NCI-H1694 treated with DMSO at 0.1 percent for 48 hours (cell line): ENCODE measurements at places on chromosomes 1 and 21.

- no peak for DNase-seq
Measured at GRCh38 chr1:15966081-15966955, 9.6 kb downstream of the ZBTB17 start.

- peak; percentile 71 for DNase-seq
Measured at GRCh38 chr1:58783090-58783992, 506 bp downstream of the JUN start.

DNA sequence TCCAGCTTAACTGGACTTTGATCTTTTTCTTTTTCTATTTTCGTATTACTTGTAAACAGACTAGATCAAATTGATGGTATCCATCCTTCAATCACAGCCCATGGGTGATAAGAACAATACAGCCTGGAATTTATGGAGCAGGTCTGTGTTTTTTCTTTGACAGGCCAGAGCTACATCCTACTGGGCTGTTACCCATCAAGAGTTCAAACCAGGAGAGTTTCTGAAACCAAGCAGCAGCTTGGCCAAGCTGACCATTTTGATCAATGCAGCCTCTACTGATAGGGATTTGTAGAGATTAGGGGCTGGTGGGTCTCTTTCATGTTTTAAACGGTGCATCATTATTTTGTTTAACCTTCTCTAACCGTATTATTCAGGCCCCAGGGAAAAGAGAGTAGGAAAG lies 24.3 kb upstream of the CCDC190 start:
- DNase-seq, result no peak

GRCh38 chr1:6485168-6486101 lies 6.0 kb downstream of the PLEKHG5 start:
- DNase-seq, result no peak

GRCh38 chr1:52159033-52159789 lies 17.3 kb downstream of the ZFYVE9 start:
- DNase-seq, result no peak

DNA sequence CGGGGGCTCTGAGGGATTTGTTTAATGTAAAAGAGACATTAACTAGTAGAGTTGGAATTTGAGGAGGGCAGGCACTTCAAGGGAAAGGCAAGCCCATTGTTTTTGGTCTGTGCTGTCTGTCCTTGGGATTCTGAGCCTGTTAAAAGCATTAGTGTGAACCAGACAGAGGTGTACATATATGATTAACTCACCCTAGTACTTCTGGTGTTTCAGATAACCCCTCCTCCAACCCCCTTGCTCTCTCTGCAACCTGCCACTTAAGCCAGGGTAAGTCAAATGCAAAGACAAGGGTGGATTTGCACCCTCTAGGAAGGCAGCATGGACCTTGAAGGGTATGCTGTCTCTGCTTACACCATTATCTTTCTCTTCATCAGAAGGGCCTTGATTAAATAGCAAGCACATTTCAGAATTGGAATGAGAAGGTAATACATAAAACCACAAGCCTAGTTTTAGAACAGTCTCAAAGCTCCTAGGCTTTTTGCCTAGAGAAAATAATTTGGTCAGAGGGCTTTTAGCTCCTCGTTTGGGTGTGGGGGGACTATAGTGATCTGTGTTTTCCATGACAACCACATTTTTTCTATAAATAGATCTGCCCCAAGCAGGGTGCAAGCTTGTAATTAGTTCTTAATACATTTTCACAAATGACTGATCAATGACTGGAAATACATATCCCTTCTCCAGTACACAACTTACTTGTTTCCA lies 120.7 kb upstream of the SGIP1 start:
- no peak for DNase-seq

DNA sequence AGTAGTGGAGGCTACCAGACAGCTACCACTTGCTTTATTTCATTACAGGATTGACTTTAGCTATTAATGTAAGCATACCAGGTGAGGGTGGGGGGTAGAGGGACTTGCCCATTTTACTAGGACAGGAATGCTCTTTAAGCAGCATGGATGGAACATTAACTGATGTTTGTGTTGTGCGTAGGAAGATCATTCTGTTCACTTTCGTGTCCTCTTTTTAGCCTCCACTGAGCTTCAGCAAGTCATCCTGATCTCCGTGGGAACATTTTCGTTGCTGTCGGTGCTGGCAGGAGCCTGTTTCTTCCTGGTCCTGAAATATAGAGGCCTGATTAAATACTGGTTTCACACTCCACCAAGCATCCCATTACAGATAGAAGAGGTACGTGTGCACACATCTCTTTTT lies 29.3 kb downstream of the IFNGR2 start:
- DNase-seq, result no peak

DNA sequence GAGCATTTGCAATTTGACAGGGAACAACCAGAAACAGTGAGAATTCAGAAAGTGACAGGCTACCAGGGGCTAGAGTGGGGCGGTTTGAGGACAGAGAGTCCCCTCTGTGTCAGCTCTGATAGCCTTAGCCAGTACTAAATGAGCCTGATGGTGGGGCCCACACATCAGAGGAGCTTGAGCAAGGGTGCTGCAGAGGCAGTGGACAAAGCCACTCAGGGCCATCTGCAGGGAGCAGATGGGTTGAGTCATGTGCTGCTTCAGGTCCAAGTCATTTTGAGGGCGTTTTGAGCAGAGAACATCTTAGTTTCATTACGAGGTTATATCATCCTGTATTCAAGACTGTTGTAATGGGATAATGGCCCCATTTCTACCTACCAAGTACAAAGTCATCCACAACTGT lies 7.7 kb downstream of the LRRC52 start:
- no peak for DNase-seq

GRCh38 chr1:66711420-66711819 lies 40.8 kb upstream of the DYNLT5 start:
- no peak for DNase-seq

DNA sequence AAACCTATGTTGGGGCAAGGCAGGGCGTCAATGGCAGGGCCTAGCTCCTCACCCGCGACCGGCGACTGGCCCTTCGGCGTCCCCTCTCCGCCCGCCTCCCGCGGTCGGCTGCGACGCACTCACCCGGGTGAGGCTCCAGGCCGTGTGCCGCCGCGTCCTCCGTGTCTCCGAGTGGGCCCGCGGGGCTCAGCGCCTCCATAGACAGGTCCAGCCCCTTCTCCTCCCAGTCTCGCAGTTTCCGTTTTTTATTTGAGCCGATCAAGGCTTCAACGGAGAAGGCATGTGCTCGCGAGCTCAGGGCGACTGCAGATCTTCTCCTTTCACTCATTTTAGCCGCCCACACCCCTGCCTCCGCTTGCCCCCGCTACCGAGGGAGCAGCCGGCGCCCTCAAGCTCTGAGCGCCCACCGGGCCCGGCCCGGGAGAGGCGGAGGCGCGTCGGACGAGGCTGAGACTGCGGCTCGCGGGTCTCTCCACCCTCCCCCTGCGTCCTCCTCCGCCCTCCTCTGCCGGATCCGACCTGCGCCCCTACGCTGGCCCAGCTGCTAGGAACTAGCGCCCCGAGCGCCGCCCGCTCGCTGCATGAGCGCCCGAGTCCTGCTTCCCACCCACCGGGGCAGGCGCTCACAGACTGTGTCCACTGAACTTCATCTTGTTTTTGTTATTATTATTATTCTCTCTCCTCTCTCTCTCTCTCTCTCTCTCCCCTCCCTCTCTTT lies 516 bp downstream of the TBX15 start:
- DNase-seq, result no peak

DNA sequence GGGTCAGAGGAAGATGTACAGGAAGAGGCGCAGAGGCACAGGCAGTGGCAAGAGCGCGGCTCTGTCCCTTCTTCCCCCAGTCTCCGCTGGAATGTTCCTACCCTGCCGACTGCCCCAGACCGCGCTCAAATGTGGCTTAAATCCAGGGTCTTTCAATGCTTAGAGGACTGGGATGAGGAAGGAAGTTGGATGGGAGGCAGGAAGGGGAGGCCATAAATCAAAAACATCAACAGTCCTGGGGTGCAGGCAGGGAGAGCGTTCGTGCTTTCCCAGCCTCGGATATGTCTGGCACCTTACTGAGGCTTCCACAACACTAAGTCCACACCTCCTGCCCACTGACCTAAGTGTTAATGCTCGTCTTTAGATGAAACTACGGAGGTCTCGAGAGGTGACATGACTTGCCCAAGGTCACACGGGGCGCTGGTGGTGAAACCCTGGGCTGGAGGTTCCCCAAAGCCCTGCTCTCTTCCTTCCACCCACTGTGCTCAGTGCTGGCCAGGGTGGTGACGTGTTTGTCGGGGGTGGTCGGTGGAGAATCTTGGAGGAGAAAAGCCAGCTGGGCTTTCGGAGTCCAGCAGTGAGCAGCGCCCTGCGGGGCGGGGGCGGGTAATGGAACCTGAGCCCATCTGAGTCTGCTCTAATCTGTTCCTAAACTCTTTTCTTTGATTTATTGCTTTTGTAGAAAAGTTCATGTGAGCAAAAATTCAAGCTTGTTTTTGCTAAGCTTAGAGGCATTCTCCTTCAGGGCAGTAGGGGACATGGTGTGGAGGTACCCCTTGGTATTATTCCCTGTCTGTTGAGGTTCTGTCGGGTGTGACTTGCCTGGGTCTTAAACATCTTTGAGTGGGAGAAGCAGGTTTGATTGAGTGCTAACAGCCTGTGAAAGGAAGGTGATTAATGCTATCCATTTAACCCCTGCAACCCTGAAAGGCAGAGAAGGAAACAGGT lies 708 bp downstream of the CDA start:
- no peak for DNase-seq

DNA sequence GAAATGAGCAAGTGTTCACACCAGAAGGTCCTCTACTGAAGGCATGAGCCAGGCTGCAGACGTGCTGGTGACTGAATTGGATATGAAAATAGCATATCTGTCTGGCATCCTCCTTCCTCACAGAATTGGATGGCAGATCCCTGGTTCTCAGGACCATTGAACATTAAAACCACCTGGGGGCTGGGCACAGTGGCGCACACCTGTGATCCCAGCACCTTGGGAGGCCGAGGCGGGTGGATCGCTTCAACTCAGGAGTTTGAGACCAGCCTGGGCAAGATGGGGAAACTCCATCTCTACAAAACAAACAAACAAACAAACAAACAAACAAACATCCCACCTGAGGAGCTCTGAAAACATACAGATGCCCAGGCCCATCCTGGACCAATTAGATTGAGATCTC lies 23.4 kb downstream of the TEX35 start:
- no peak for DNase-seq

DNA sequence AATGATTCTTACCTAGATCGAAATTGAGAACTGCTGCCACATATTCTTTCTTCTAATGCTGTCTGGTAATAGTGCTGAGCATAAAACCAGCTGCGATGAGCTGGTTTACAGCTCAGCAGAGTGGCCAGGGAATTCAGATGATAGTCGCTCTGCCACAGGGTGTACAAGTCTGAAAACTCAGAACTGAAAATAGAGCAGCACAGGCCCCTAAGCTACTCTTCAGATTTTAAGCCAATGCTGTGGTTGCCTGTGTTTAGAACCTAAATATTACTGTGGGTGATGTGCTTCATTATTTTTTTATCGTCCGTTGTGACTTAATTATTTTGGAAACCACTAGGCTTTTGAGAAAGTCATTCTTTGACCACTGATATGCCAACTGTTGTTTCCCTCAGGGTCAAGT lies 152.0 kb downstream of the ADGRL4 start:
- DNase-seq, result no peak

DNA sequence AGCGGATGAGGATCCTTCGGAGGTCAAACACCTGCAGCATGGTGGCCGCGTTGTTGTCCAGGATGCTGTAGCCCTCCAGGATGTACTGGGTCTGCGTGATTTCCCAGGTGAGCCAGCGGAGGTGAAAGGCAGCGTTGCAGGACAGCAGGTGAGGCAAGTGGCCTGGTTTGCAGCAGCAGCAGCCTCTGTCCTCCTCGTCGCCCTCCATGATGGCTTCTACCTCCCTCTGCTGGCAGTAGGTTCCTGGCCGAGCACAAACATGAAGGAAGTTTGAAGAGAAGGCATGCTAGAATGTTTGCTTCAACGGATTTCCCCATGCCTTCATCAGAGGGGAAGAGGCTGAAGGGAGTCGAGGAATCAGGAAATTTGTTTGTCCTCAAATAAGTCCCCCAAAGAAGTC lies 74.7 kb downstream of the NTPCR start:
- peak; percentile 2 for DNase-seq

GRCh38 chr1:231465051-231465450 lies 43.0 kb upstream of the EGLN1 start:
- DNase-seq, result no peak

DNA sequence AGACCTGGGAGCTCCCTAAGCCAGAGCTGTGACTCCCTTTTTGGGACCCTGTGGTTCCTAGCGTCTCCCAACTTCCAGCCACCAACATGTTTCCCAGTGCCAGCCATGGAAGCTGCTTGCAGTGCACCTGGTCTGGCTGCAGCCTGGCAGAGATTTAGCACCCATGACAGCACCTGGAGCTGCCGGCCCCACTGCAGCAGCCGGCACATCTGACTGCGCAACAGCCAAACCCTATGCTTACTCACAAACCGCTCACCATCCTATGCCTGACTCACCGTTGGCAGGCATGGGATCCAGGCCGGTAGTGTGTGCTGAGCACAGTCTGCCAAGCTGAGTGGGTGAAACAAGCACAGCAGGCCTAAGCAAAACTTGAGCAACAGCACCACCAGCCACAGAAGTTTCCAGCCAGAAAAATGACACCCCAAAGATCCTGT lies 435.9 kb upstream of the PRMT6 start:
- DNase-seq, result no peak

DNA sequence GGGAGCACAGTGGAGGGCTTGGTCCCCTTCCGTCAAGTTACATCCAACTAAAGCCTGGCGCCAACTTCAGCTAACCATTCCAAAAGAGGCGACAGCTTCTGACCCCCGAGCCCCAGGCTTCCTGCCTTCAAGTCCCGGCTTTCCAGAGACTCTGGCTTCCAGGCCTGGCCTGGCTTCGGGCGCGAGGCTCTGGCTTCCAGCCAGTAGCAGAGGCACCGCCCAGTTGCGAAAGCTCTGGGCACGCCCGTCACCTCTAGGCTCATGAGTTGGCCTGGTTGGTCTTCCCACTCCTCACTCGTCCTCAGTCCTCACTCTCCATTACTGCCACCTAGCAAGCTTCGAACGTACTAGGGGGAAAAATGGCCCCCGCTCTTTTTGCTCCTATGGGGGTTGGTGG lies 30.0 kb upstream of the C1orf185 start:
- no peak for DNase-seq

DNA sequence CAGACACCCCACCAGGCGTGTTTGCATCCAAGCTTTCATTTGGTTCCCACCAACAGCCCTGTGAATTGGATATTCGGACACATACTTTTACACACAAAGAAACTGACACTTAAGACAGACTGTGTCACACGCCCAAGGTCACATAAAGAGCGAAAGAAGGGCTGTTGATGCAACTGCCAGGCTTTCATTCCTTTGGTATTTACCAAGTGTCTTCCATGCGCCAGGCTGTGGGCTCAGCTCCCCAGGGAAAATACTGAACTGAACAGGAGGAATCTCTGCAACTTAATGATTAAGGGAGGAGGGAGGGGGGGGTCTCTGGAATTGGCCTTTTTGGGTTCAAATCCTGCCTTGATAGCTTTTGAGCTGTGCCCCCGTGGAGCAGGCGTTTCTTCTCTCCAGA lies 122.8 kb downstream of the ACTL8 start:
- DNase-seq, result no peak
